Activated T-helper 9 cell treated with anti-CD3 and anti-CD28 coated beads, Interleukin-2, amount 50 U/mL, for 16 hours (primary cell): ENCODE measurements at places on chromosomes 16 and 17.

DNA sequence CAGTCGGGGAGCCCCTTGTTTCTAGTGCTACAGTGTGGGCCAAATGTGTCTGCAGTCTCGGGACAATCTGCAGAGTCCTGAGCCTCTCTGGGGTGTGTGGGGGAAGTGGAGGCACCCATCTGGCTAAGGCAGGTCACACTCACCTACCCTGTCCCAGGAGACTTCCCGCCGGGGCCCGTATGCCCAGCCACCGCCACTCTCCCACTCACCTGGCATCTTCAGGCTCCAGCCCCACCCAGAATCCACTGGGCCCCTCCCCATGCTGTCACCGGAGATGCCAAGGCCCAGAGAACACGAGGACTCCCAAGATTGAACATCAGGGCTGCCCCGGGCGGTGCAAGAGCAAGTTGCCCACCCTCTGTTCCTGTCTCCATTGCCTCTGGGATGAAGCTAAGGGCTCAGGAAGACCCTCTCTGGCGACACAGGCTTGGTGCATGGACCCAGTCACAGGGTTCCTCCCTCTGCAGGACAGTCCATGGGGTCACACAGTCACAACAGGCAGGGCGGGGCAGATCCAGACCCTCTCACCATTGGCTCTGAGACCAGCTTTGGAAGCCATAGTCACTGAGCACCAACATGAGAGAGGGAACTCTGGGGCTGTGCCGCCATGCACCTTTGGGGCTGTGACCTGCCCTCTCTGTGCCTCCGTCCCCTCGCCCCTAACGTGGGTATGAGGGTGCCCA, 38.1 kb downstream of the SREBF1 start:
- DNase-seq = no peak

GRCh38 chr17:73826872-73827228, 182.6 kb upstream of the SDK2 start:
- DNase-seq = no peak

- DNase-seq = no peak
Measured at GRCh38 chr17:72683506-72684404, 408.7 kb downstream of the SLC39A11 start.

- no peak for DNase-seq
Measured at GRCh38 chr16:83010776-83011720, 384.3 kb downstream of the CDH13 start.

- DNase-seq = no peak
Measured at GRCh38 chr17:73495641-73496040, 148.6 kb downstream of the SDK2 start.

DNA sequence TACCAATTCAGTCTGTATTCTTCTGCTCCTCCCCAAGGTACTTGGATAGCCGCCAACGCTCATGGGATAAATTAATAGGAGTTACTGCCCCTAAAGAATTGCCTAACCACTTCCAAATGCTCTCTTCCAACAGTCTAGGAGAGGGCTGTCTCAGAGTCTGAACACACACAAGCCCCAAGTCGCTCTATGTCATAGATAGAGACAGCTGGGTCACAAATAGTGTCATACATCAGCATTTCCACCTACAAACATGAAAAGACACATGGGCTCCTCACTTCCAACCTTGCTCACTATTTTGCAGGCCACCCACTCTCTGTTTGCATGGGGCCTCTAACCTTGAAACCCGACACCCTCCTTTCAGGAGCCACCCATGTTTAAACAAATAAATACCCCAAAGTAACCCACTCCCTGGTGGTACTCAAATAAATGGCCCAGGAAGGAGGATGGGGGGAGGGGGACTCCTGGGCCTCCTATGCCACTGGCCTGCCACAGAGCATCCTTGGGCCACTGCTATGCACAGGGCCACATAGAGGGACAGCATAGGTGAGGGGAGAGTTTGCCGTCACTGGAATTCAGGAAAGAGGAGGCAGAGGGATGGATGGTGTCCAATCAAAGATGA, 265.9 kb downstream of the SOX9 start:
- DNase-seq = no peak

- no peak for DNase-seq
Measured at GRCh38 chr16:51937771-51938170, 609.2 kb downstream of the TOX3 start.

DNA sequence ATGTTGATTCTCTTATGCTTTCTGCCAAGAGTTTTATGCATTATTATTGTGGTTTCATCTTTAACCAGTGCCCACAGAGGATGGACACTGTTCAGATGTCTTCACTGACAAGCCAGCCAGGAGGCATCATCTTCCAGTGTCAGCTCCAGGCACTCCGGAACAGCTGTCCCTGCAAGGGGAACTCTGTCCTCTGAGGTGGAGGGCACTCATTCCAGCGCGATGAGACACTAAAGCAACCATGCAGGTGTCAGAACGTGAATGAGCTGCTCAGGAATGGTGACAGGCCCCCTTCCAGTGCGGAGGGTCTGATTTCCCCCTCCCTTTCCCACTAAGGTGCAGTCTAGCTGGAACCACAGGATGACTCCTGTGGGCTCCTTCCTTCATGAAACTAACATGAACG, 117.5 kb downstream of the NOG start:
- no peak for DNase-seq

GRCh38 chr16:16083421-16084156, 134.2 kb downstream of the ABCC1 start:
- no peak for DNase-seq

- no peak for DNase-seq
Measured at GRCh38 chr17:82894389-82894788, 54.6 kb upstream of the ZNF750 start.

GRCh38 chr17:75693500-75694481, 26.7 kb downstream of the SAP30BP start:
- no peak for DNase-seq

- no peak for DNase-seq
Measured at GRCh38 chr16:47774661-47775060, 313.5 kb downstream of the PHKB start.

- DNase-seq = no peak
Measured at GRCh38 chr17:8953156-8953885, 12.2 kb downstream of the PIK3R5 start.

- no peak for DNase-seq
Measured at GRCh38 chr17:4008441-4009185, 44.4 kb upstream of the ATP2A3 start.

DNA sequence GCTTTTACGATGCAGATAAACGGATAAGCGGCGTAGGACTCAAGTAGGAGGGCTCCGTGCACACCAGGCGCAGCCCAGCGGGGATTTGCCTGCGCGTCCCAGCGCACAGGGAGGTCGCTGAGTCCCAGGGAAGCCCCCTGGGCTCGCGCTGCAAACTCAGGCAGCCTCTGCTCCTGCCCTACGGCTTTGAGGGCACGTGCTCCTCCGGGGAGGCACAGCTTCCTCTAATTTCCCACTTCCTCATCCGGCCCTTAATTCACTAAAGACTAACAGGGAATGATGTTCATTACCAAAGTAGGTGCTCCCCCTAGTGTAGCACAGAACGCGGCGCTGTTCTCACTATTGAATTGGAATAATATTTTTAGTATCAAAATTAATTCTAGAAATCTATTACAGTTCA, 825.4 kb downstream of the KCNJ18 start:
- DNase-seq = no peak

DNA sequence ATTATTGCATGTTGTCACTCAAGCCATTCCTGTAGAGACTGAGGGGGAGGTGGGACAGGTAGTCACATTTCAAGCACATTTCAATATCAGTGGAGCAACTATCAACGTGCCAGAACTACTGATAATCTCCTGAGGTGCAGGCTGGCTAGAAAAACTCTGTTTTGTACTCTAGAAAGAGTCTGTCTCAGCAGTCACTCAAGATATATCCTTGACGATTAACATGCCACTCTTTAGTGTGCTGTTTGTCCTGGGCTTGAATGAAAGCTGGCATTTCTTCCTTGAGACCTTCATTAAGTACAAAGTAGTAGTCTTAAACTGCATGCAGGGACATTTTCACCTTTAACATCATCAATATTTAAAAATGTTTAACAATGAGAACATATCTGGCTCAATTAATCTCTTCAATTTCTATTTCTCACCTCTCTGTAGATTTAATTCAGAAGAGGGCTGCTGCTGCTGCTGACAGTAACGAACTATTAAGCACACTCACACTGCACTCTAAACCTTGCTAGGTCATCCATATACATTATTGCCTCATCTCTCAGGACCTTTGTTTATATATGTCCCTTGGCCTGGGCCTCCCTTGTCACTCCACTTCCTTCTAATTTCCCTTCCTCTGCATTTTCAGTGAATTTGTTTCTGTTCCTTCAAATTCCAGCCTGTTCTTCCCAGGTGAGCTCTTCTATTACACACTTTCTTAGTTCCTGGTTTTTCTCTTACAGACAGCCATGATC, 412.0 kb downstream of the HAPSTR1 start:
- no peak for DNase-seq

- no peak for DNase-seq
Measured at GRCh38 chr16:525123-525519, 2.4 kb upstream of the CAPN15 start.

GRCh38 chr17:76452127-76452659, 759 bp downstream of the UBE2O start:
- DNase-seq = no peak

- no peak for DNase-seq
Measured at GRCh38 chr17:45729294-45729907, 54.7 kb upstream of the CRHR1 start.

GRCh38 chr17:59899099-59899498, 6.2 kb downstream of the RPS6KB1 start:
- DNase-seq = no peak

DNA sequence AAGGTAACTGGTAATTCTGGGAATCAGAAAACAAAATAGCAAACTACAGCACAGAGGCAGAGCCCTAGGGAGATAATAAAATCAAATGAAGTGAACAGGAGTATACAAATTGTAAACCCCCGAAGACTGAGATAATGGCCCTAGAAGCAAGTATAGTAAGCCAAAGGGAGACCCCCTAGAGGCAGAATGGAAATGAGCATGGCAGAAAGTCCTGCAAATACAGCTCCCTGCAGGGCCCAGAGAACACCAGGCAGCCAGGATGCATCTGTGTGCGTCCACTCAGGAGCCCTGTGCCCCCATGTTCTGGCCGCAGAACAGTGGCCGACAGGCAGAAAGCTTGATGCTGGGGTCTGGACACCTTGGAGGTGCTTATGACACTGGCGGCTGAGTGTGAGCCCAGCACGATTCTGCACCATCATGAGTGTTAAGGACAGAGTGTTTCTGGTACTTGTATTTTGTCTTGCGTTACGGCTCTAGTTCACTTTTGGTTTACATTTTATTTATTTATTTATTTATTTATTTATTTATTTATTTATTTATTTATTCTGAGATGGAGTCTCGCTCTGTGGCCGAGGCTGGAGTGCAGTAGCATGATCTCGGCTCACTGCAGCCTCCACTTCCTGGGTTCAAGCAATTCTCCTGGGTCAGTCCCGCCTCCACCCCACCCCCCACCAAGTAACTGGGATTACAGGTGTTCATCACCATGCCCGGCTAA, 48.7 kb downstream of the RGS9 start:
- DNase-seq = no peak

DNA sequence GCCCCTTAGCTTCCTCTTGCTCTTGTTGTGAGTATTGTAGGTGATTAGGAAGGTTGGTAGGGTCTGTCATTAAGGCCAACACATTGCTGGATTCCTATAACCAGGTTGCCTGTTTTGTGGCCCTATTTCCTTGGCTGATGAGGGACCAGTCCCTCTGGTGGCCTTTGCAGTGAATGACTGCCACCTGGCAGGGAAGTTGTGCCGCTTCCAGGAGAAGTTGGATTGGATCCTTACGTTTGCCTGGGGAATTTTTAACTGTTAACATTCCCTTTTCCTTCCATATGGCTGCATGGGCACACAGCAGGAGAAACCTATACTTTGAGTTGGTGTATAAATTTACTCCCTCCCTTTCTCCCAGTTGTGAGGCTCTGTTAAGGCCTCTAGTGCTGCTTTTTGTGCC, 32.4 kb downstream of the LCMT1 start:
- no peak for DNase-seq

GRCh38 chr16:14331020-14331419, 259.9 kb downstream of the MRTFB start:
- DNase-seq = no peak

DNA sequence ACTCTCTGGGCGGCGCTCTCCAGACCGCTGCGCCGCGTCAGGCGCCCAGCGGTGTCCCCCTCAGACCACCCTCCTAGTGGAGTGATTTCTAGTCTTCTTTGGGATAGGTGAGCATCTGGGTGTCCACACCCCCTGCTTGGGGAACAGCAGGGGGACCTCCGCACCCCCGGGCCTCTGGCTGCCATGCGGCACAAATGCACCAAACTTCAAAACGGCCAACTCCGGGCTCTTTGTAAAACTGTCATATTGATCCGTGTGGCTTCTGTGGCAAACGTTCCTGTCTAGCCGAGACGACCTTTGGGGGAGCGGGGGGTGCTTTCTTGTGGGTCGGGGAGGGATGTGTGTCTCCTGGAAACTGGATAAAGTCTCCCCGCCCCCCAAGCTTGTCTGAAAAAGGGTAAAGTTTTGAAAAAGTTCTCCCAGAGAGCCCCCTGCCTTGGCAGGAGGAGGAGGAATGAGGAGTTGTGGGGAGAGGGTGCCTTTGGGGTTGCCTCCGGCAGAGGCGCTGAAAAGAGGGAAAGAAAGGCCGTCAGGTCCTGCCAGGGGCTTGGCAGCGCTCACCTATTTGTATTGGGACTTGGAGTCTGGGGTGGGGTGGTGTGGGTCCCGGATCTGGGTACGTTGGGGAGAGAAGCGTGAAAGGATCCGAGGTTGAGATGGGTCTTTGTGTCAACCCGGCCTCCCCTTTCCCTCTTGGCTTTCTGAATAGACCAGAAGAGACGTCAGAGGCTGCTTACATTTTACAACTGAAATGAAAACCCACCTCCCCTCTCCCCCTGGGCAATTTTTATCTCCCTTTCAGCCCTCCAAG, 2.2 kb upstream of the CHD3 start:
- peak; percentile 37 for DNase-seq

DNA sequence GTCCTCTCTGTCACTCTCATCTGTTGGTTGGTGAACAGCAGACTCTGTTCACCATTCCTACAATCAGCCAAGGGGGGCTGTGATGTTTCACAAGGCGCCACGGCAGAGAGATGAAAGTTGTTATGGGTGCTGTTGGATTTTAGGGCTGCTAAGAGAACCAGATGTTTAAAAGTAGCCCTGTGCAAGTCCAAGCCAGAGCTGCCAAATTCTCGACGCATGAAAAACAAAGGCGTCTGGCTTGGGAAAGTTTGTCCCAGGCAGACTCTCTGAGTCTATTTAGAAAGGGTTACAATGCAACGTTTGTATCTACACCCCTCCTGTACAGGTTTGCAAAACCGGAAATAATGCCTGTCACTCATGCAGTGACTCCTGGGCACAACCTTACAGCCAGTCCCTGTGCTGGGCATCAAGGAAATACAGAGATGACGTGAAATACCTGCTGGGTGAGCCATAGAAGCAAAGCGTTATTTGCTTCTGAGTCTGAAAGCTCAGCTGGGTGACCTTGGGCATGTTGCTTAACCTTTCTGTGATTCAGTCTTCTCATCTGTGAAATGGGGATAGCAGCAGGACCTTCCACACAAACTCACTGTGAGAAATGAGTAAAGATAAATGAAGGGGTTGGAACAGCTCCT, 74.8 kb downstream of the XYLT1 start:
- no peak for DNase-seq

GRCh38 chr16:54582631-54583250, 296.2 kb upstream of the IRX3 start:
- no peak for DNase-seq
